ENCODE measurements at places on chromosomes 4 and X.

GRCh38 chr4:102825261-102826091 is 1.9 kb downstream of the UBE2D3 start:
- DNase-seq, result peak; percentile 32

- no peak for DNase-seq
These were observed 122.9 kb downstream of the GPAT3 start for GRCh38 chr4:83658806-83659205.

DNA sequence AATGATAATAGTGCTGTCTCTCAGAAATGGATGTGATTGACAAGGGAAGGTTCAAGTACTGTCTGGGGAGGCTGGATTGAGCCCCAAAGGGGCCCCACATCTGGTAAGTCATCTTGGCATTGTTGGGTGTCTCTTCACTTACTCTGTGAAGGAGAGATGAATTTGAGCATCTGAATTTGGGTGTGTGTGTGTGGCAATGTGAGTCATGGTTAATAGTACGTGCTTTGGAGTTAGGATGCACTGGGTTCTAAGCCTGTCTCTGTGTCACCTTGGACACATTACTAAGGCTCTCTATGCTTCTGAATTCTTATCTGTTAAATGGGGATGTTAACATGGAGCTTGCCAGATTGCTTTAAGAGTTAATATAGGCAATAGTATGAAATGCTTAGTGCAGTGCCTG is 80.4 kb downstream of the FRAS1 start:
- no peak for DNase-seq

- peak; percentile 26 for DNase-seq
These were observed 41.1 kb upstream of the PPARGC1A start for GRCh38 chr4:23930750-23931488.

- no peak for DNase-seq
These were observed 11.9 kb upstream of the ADD1 start for GRCh38 chr4:2831611-2832308.

DNA sequence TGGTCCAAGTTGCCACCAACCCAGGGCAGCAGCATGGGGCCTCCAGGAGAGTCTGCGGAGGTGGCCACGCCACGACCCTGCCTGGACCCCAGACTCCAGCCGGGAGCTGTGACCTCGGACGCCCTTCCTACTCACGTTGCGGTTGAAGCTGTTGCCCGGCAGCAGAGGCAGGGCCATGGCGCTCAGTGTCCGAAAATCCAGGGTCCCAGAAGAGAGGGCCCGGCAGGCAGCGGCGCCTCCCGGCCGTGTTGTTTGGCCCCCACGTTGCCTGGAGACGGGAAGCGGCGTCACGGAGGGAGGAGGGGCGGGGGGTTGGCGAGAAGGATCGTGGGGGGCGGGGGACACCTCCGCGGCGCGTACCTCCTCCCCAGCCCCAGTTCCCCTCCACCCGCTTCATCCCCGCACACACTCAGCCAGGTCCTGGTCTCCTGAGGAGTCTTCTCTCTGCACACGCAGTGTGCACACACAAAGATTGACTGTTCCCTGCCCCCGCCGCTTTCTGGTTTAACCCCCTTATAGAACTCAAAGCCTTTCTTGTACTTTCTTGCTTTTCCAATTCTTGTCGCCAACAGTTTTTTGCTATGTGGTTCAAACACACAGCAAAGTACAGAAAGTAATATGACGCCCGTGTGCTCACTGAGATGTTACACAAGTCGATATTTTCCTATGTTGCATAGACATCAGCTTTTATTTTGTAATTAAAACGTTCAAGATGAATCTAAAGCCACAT is at the start of gene EFHC2:
Gene EFHC2, minus strand, starts transcription at position 261 of the 730 bp plus-strand sequence. Its CDS starts 84 bp downstream, at position 177.
- DNase-seq, result peak; percentile 43

DNA sequence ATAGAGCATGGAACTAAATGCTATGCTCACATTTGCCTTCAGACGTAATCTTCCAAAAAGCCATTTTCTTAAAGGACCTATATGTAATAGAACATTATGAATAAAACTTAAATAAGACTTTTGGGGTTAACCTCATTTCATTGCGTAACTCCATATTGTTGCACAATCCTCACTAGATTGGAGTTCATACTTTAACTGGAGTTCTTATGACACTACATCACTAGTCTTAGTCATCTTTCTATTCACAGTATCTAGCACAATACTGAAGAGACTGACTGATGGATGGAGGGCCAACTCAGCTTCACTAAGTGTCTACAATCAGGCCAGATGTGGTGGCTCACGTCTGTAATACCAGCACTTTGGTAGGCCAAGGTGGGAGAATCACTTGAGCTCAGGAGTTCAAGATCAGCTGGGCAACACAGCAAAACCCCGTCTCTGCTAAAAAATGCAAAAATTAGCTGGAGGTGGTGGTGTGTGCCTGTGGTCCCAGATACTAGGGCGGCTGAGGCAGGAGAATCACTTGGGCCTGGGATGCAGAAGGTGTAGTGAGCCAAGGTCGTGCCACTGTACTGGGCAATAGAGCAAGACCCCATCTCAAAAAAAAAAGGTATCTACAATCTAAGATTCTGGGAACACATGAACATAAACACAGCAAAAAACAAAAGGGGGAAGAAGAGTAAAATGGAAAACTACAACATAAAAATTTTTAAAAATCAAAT is 80.8 kb upstream of the MAB21L2 start:
- no peak for DNase-seq

- peak; percentile 59 for DNase-seq
These were observed 151.8 kb downstream of the SLC7A11 start for GRCh38 chr4:138090150-138090917.

GRCh38 chr4:17688011-17688441 is 73.6 kb downstream of the MED28 start:
- no peak for DNase-seq

DNA sequence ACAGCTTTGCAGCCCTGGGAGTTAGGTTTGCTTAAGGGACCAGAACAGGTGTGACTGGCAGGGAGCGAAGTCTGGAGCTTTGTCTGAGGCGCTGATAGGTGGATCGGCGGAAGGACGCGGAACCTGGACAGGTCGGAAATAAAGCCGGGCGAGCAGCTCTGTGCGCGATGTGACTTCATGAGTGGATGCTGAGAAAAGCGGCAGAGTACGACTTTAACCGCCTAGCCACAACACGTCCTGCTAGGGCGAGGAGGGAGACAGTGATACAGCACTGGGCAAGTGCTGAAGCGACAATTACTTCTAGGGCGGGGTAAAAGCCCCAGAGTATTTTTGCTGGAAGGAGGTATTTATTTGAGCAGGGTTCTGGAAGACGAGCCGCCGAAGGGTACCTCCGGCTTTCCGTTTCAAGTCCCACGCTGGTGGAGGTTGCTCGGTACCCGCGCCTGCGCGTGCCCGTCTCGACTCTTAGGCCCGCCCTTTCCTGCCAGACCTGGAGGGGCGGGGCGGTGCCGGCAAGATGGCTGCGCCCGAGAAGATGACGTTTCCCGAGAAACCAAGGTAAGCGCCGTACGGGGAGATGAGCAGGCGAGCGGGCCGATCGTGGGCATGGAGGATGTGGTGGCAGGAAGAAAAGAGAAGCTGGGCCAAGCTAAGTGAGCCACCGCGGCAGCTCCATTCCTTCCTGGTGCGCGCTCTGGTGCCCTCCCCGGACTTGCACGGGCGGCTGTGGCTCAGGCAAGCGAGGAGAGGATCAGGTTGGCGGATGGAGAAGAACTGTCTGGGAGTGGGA is at the start of gene ZRSR2:
Gene ZRSR2, plus strand, starts transcription at position 506 of the 790 bp plus-strand sequence. Its CDS starts 12 bp downstream, at position 518.
- peak; percentile 82 for DNase-seq

DNA sequence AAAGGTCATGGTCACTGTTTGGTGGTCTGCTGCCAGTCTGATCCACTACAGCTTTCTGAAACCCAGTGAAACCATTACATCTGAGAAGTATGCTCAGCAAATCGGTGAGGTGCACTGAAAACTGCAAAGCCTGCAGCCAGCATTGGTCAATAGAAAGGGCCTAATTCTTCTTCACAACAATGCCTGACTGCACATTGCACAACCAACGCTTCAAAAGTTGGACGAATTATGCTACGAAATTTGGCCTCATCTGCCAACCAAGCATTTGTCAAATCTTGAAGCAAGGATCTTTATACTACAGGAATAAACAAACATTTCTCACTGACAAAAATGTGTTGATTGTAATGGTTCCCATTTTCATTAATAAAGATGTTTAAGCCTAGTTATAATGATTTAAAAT is 90.4 kb downstream of the EIF4E start:
- no peak for DNase-seq

GRCh38 chr4:6984612-6985425 is 58.4 kb upstream of the TADA2B start:
- no peak for DNase-seq

DNA sequence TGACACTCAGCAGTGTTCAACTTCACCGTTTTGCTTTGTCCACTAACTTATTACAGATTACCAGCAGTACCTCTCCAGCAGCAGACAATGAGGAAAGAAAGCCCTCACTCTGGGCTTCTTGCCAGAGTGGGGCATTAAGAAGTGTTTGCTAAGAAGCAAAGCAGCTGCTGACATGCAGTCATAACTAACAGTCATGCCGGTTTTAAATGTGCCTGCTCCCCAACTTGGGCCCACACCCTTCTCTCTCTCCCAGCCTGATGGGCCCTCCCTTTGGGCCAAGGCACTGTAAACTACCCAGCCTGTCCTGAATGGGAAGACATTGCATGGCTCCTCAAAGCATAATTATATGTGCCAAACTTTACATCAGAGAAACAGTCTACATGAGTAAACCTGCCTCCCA is 54.6 kb upstream of the HHIP start:
- no peak for DNase-seq

DNA sequence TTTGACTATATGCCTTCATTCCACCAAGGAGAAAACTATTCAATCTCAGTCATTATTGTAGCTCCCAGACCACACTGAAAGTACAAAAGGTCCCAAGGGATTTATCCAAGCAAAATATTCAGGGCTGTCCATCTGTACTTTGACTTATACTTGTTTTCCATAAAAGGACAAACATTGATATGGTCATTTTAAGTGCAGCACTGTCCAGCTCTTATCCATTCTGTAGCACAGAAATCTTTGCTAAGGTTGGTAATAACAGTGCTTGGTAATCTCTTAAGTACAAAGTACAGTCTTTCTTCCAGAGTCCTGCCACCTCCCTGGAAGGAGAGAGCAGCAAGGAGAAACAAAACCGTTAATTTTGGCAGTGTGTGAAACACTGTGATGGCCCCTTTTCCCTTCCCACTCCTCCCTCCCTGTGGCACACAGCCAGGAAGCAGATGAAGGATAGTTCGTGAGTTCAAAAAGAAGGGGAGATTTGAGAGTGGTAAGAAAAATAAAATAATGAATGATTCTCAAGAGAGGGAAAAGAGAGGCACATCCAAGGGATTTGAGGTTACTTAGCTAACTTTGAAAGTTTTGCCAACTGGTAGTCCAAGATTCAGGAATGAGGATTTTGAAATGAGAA is 6.8 kb upstream of the CXCL2 start:
- no peak for DNase-seq

- DNase-seq, result no peak
These were observed 69.6 kb upstream of the APOOL start for GRCh38 chrX:84933956-84934556.

GRCh38 chr4:26050212-26050643 is 136.2 kb downstream of the SMIM20 start:
- DNase-seq, result peak; percentile 43

DNA sequence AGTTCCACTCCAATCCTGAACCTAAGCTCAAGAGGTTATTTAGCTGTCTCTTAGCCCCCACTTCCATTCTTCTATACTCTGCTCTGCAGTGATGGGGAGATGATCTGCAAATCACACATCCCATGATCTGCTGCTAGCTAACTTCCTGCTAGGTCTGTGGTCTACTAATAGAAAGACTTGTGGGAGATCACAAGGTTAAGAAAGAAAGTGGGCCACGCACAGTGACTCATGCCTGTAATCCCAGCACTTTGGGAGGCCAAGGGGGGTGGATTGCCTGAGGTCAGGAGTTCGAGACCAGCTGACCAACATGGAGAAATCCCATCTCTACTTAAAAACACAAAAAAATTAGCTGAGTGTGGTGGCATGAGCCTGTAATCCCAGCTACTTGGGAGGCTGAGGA is 471.1 kb upstream of the NWD2 start:
- DNase-seq, result no peak

GRCh38 chrX:40132751-40133150 is 35.0 kb upstream of the BCOR start:
- peak; percentile 90 for DNase-seq

DNA sequence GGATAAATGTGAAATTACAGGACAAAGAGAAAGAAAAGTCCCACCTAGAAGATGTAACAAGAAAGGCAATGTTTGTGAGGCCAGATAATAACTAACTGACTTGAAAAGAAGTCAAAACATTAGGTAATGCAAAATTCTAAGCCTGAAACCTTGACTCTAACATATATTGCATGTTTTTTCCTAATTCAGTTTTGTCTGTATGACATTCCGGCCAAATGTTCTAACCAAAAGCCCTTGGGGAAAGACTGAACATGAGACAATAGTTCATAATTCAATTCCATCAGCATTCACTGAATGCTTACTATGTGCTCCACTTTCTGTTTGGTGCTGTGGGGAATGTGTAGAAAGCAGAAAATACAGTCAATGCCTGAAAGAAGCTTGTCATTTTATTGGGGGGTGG is 84.8 kb upstream of the PLAC1 start:
- DNase-seq, result no peak

DNA sequence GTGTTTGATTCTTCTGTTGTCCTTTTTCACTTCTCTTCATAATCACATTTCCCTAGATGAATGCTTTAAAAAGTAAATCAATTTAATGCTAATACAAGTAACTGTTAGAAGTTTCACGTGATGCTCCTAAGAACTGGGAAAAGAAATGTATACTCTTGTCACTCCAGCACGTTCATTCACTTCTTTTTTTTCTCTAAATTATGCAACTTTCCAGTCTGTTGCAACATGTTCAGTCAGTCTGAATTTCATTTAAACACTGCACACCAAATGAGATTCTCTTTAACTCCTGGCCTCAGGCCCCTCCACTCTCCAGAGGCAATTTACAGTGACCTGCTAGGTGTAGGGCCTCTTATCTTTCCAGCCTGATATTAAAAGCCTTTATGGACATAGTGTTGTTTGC is 321.9 kb downstream of the HS3ST1 start:
- DNase-seq, result no peak

DNA sequence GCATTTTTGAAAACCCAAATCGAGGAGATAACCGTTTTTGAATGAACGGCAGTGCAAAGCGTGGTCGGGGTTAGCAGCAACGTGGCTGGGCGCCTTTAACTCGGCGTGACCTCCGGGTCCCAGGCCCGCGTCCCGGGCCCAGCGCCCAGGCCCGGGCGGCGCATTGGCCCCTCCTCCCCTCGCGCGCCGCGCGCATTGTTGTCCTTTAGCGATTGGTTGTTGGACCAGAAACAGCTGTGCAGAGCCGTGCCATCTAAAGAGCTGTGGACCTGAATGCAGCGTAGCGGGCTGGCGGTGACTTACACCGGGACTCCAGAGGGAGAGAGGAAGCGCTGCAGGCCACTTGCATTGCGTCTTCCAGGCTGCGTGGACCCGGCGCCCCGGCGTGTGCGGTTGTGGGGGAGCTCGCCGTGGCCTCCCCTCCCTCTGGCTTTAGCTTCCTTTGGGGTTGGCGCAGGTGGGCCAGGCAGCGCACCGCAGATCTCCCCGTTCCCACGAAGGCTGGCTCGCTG is at the start of gene STOX2:
Gene STOX2, plus strand, starts transcription at position 227 of the 512 bp plus-strand sequence. CDS start 1,484 bp downstream, outside the sequence.
- peak; percentile 42 for DNase-seq

DNA sequence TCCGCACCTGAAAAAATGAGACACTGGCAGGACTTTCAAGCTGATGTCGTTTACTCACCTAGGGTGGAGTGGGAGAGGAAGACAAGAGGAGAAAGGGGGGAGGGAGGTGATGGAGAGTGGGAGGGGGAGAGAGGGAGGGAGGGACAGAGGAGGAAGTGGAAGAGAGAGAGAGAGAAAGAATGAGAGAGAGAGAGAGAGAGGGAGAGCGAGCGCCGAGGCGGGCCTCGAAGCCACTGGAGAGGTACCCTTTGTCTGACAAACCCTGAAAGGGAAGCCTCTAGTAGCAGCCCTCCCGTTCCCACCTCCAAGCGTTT is 296 bp upstream of the ADGRL3 start:
- no peak for DNase-seq
